Neural crest cell (in vitro differentiated cells): ENCODE measurements at places on chromosomes 11 and 22. TPM values are rescaled to one million over a fixed set of nuclear protein-coding genes. Genes with fewer than 3 reads are reported as not detected.

Gene TPBGL
- 0.19 and 0.27 TPM in 2 replicates for total RNA-seq

Gene INSC
- total RNA-seq: 2.6 and 3.1 TPM in 2 replicates

Gene CCDC15
- total RNA-seq: 6.1 and 7.1 TPM in 2 replicates

Gene HEPACAM
- total RNA-seq: 0.11 TPM in 1 of 2 replicates, not detected in the other

Gene PRR5L
- 6.6 and 7.7 TPM in 2 replicates for total RNA-seq
